ENCODE measurements at places on chromosomes 4 and X.

- peak; percentile 42 for DNase-seq
These were observed 276.9 kb downstream of the ARHGAP24 start for GRCh38 chr4:85751866-85752265.

GRCh38 chrX:15751155-15751819, 13.2 kb downstream of the CA5B start:
- no peak for DNase-seq

GRCh38 chr4:140903522-140904475, 147.6 kb upstream of the TBC1D9 start:
- no peak for DNase-seq

DNA sequence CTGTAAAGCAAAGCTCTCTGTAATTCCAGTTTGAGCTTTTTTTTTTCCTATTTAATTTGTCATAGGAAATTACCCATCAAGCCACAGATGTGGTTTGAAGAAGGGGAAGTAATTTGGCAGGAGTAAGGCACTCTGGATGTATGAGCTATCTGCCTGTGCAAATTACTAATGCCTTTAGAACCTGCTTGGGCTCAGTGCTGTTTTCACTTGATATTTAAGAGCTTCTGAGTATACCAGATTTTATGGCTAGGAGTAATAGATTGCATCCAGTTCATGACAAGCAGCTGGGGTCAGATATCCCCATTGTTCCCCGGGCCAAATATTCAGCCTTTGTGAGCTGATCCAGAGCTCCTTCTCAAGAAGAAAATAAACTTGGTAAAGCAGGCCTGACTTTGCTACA, 89.1 kb downstream of the DCAF8L2 start:
- no peak for DNase-seq

- DNase-seq, result no peak
These were observed 39.9 kb downstream of the ATG4A start for GRCh38 chrX:108131471-108131870.

DNA sequence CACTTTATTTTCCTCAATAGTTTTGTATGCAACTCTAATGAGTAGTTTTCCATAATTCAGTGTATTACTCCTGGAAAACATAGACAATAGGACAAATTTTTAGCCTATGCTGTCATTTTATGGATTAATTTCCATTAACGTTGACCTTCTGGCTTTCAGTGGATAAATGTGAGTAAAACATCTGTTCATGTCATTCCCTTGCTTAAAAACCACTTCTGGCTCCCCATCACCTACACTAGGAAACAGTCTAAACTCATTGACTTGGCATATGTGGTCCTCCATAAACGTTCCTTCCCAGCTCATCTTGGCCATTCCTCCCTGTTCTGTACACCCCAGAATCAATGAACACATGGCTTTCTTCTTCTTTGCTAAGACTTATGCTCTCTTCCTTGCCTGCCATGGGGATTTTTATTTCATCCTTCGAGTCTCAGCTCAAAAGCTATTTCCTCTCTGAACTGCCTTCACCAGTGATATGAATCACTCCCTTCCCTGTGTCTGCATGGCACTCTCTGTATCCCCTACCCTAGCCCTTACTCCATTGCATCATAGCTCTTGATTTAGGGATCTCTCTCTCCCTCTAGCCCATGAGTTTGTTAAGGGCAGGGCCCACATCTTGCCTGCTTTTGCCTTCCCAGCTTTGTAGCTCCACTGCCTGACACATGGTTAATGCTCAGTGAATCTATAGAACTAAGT, 34.8 kb downstream of the DOCK11 start:
- no peak for DNase-seq

- no peak for DNase-seq
These were observed 339.8 kb upstream of the GATB start for GRCh38 chr4:152100379-152101201.

GRCh38 chrX:42495139-42495538, 282.8 kb downstream of the PPP1R2C start:
- peak; percentile 80 for DNase-seq

DNA sequence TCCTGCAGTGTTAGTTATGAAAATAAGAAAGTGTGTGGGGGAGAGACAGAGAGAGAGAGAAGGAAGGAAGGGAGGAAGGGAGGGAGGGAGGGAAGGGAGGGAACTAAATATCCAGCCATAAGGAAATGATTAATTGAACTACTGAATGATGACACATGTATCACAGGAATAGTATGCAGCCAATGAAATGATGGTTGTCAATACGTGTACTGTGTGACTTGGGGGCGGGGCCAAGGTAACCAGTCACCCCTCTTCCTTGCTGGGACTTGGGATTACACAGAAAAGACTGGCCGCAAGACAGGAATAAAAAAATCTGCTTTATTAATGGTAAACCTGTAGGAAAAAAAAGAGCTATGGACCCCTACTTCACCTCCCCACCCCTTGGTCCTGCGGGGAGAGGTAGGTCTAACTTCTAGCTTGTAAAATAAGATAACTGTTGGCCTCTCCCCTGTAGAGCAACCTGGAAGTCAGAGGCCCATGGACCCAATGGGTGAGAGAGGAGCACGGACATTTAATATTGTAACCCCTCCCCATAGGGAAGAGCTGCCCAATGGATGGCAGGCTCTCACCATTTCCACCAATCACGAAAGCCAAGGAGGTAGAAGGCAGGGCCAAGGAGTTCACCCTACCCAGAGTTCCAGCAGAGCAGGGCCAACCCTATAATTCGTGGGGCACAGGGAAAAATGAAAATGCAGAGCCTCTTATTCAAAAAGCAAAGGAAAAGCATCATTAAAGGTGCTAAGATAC, 7.4 kb downstream of the PPP2R2C start:
- DNase-seq, result no peak
